ENCODE measurements at places on chromosomes 13 and 19.

GRCh38 chr19:2150794-2151338 is 500 bp downstream of the AP3D1 start:
- peak; percentile 1 for ATAC-seq

DNA sequence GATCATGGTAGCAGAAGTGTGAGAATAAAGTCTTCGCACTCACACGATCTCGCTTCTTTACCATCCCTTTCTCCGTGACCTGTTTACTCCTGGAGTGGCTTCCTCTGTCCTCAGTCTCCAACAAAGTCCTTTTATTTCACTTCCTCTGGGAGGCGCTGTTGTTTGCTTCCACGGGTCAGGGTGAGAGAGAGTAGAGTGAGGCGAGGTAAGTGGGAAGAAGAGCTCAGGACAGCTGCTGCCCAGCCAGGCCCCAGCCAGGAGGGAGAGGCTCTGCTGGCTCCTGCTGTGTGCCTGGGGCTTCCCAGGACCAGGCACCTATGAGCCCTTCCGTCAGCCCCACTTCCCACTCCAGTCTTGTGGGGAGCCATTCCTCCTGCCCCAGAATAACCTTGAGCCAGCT is 242.1 kb downstream of the FGF9 start:
- no peak for ATAC-seq

DNA sequence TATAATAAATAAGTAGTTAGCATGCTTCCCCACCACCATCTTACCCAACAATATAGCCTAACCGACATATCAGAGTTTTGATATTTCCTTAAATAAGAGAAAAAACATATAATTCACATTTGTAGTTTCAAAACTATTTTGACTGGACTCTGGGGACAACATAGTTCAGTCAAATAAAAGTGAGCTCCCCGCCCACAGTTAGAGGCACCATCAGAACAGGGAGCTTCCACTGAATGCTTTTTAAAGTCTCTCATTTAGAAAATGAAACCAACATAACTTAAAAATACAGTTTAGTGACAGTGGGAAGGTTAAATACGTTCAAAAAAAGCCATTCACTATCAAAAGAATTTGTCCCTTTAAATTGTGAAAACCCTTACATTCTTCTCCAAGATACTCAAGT is 92.8 kb downstream of the EPSTI1 start:
- no peak for ATAC-seq

DNA sequence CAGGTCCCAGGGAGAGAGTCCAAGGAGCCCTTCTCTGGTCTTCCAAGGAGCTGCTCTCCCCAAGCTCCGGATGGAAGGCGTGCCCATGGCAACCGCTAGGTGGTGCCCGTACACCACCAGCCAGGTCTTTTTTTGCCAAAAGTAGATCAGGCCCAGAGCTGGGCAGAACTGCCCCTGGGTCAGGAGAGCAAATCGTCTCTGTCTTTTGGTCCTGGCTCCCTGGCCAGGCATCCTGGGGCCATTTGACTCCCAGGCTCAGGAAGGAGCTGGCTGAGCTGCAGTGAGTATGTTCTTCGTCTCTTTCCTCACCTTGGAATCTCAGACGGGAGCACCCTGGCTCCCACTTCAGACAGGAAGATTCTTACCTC is 24.6 kb upstream of the BCL3 start:
- ATAC-seq = peak; percentile 84

GRCh38 chr19:41709951-41710645 is 1.7 kb downstream of the CEACAM5 start:
- ATAC-seq = no peak

DNA sequence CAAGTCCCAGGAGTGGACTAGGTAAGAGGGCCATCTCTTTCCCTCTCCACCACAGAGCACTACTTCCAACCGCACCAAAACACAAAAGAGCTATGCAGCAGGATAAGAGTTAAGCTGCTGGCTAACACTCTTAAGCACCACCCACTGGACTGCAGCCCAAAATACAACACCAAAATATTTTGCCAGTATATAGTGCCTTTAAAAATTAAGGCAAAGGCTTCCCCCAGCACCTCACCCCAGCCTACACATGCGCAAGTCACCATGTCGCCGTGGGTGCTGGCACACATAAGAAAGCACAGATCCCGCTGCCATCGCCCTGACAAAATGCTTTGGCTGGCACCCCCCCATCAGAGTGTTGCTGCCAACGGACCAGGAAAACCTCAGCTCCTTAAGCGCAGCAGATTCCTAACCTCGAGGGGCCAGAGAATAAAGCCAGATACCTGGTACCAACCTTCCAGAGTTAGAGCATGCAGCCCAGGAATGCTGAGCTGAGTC is 608.3 kb downstream of the PCDH17 start:
- ATAC-seq = no peak

- ATAC-seq = no peak
These were observed 208.0 kb downstream of the DLEU7 start for GRCh38 chr13:50635504-50635903.

GRCh38 chr13:109682534-109683244 is 103.7 kb downstream of the IRS2 start:
- ATAC-seq = no peak

DNA sequence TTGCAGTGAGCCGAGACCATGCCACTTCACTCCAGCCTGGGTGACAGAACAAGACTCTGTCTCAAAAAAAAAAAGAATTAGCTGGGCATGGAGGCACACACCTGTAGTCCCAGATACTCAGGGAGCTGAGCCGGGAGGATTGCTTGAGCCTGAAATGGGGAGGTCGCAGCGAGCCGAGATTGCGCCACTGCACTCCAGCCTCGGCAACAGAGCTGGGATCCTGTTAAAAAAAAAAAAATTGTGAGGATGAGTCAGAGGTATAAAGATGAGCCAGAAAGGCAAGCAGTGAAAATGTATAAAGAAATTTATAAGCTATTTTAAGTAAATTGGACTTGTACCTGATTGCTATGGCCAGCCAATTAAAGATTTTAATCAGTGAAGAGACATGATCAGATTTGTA is 21.1 kb downstream of the KBTBD6 start:
- ATAC-seq = no peak

GRCh38 chr19:17536955-17537354 is 18.5 kb upstream of the COLGALT1 start:
- ATAC-seq = no peak

- ATAC-seq = peak; percentile 81
These were observed 113.9 kb downstream of the CRYL1 start for GRCh38 chr13:20411638-20412342.

DNA sequence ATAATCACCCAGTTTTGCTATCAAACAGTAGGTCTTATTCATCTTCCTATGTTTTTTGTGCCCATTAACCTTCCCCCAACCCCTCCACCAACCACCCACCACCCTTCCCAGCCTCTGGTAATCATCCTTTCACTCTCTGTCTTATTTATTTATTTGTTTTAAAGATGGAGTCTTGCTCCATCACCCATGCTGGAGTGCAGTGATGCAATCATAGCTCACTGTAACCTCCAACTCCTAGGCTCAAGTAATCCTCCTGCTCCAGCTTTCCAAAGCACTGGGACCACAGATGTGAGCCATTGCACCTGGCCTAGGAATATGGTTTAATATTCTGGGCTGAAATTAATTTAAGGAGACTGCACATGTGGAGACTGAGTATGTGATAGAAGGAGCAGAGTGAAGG is 527.0 kb downstream of the GPC6 start:
- no peak for ATAC-seq

DNA sequence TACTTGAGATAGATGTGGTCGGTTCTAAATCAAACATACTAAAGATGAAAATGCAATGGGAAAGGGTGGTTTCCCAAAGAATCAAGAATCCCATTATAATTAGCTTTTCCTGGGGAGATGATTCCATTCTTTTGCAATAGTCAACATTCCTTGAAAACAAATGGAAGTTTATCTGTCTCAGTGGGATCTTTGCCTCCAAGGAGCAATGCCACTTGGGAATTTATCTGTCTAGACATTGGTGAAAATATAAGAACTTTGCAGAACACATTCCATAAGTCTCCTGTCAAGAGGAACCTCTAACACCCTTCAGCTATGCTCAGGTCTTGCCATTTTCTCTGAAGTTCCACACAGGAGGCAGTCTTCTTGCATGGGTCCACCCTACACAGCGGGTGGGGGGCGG is 152.5 kb downstream of the KCTD12 start:
- no peak for ATAC-seq

GRCh38 chr13:46748300-46748699 is 48.7 kb downstream of the ESD start:
- ATAC-seq = no peak

DNA sequence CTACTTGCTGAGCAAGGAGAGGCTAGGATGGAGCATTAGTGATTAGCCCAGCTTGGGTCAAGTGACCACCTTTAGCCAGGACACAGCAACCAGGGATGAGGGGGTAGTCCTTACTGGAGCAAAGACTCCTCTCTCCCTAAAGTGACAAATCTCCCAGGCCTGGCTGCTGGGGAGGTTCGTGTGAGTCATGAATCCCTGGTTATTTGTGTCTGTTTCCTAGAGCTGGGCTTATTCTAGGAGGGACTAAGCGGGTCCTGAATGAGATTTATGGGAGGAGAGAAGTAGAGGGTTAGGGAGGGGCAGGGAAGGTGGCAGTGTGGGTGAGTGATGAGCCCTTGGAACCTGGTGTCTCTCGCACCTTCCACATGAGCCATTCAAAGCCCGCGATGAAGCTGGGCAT is 487.3 kb downstream of the TSHZ3 start:
- no peak for ATAC-seq

DNA sequence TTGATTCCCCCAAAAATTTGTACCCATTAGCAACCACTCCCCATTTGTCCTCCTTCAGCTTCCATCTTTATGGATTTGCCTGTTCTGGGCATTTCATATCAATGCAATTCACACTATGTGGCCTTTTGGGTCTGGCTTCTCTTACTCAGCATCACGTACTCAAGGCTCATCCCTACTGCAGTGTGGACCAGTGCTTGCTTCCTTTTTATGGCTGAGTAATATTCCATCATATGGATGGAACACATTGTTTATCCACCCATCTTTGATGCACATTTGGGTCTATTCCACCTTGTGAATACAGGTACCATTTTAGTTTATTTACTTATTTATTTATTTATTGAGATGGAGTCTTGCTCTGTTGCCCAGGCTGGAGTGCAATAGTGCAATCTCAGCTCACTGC is 12.5 kb upstream of the PIK3R2 start:
- no peak for ATAC-seq

GRCh38 chr13:33123066-33123859 is 107.0 kb downstream of the KL start:
- ATAC-seq = no peak

DNA sequence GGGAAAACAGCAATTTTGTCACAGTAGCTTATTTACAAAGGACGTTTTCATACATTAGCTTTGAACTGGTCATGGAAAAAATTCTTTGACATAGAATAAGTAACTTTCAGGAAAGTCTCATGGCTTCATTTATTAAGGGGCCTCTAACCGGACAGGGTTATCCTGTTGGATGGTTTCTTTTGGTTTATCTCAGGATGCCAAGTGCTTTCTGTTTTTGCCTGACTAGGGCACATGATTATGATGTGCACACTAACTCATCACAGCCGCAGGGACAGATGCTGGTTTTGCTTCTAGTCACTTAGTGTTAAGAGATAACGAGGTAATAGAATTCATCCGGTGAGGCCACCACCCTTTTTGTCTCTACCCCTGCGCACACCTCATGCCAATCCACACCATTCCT is 53.0 kb downstream of the TGDS start:
- no peak for ATAC-seq

GRCh38 chr13:66860878-66861417 is 369.2 kb downstream of the PCDH9 start:
- ATAC-seq = no peak

GRCh38 chr13:73073050-73073449 is 14.2 kb downstream of the KLF5 start:
- ATAC-seq = no peak

GRCh38 chr13:68026077-68026476 is 795.9 kb upstream of the PCDH9 start:
- ATAC-seq = no peak

- no peak for ATAC-seq
These were observed 1.9 kb upstream of the LINGO3 start for GRCh38 chr19:2309734-2310362.

- ATAC-seq = no peak
These were observed 2.0 kb upstream of the MAB21L1 start for GRCh38 chr13:35478271-35479037.

DNA sequence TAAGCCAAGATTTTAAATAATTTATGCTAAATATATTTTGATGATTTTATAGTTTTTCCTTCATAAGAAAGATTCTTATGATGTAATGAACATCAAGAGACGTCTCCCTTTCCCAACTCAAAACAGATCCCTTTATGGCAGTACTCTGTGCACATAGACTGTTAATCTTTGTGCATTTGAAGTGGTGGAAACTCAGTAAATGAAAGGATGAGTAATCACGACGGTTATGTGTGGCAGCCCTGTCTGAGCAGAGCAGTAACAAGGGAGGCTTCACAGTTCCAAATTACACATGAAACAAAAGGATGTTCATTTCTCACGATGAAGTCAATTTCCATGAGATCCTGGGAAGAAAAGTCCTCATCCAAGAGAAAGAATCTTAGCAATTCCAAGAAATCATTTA is 498.1 kb downstream of the KLF5 start:
- ATAC-seq = no peak

DNA sequence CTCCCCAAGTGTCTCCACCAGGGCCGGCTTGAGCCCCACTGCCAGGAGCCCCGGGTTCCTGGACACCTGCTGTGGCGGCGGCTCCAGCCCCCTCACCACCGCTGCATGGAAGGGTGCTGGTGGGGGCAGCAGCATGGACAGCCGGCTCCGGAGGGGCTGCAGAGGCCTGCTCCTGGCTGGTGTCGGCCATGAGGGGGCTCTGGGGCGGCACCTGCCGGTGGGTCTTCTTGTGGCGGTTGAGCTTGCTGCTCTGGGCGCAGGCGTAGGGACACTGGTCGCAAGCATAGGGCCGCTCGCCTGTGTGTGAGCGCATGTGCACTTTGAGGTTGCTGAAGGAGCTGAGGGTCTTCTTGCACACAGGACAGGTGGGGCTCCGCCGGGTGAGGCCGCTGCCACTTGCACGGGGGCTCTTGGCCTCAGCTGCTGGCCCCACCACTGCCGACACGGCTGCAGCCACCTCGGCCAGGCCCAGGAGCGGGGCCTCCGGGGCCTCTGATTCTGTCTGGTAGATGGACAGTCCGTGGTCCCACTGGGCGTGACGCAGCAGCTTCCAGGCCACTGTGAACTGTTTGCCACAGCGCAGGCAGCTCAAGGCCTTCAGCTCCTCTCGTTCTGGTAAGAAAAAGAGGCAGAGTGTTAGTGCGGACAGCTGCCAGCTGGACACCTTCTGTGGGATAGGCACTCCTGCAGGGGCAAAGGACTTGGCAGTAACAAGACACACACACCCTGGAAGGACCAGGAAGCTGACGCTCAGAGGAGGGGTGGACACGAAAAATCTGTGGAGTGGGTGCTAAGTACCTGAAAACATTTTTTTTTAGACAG is 4.1 kb downstream of the ZNF296 start:
- ATAC-seq = no peak

GRCh38 chr19:40080289-40080688 is 10.5 kb downstream of the ZNF780A start:
- ATAC-seq = no peak

Measured in activated CD4-positive, CD25-positive, alpha-beta regulatory T cell treated with anti-CD3 and anti-CD28 coated beads, Interleukin-2, amount 50 U/mL, for 24 hours (primary cell).